ENCODE measurements at places on chromosomes 1 and 21.
A peak's percentile ranks its signal among the peaks of the same experiment; 100 is the strongest.

GRCh38 chr1:3275471-3276340 is 178.8 kb upstream of the ARHGEF16 start:
- no peak for DNase-seq

DNA sequence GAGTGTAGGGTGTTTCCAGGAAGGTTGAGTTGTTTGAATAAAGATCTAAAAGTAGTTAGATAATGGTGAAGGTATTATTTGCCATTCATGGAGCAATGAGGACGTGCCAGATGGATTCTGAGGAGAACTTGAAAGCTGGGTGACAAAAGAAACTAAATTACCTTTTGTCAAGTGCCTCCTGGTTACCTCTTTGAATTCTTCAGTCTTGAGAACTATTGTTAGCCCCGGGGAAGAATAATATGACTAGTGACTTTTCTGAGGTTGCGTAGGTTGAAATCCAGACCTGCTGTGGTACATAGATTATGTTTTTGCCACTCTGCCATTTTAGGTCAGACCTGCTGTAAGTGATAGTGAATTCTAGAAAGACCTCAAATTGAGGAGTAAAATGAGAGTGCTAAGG is 11.5 kb downstream of the LAMC1 start:
- DNase-seq = no peak

- no peak for DNase-seq
Observed at GRCh38 chr1:26541431-26541815, 11.9 kb downstream of the RPS6KA1 start.

GRCh38 chr1:205294175-205294917 is 27.2 kb downstream of the NUAK2 start:
- DNase-seq = no peak

GRCh38 chr1:42176902-42177519 is 12.5 kb upstream of the GUCA2A start:
- no peak for DNase-seq

GRCh38 chr1:107450899-107451664 is 310.2 kb downstream of the NTNG1 start:
- DNase-seq = no peak

DNA sequence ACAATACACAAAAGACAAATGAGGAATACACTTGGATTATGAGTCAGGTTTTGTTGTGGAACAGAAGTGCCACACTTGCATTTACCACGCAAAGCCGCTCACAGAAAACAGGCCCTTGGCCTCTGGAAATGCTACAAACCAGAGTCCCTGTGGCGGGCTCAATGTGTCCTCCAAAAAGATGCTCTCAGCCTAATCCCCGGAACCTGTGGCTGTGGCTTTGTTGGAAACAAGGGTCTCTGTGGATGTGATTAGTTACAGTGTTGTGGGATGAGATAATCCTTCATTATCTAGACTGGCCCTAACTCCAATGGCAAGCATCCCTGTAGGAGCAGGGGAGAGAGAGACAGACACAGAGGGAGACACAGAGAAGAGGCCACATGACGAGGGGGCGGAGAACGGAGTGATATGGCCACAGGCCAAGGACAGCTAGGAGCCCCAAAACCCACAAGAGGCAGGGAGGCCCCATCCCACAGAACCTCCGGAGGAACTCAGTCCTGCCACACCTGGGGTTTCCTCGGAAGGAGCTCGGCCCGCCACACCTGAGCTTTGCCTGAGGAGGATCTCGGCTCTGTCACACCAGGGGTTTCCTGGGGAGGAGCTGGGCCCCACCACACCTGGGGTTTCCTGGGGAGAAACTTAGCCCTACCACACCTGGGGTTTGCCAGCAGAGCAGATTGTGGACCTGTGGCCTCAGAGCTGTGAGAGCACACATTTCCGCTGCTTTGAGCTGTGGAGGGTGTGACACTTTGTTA is 55.4 kb downstream of the NPHP4 start:
- no peak for DNase-seq

DNA sequence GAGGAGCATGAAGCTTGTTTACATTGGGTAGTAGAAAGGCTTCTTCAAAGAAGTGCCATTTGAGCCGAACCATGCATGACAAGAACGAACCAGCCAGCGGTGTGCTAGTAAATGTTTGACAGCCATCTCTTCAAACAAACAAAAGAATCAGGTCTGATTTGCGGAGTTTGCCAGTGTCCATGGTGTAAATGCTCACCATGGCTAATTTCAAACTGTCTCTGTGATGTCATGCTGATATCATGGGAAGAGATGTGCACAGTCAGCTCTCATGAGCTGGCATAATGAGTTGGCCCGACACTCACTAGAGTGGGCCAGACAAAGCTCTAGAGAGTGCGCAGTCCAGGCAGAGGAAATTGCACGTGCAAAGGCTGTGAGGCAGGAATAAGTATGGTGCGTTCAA is 101.1 kb downstream of the KAZN start:
- no peak for DNase-seq

GRCh38 chr1:14689996-14690615 is 91.6 kb downstream of the KAZN start:
- DNase-seq = no peak

- DNase-seq = peak; percentile 61
Observed at GRCh38 chr1:172638885-172639831, 19.7 kb upstream of the FASLG start.

- no peak for DNase-seq
Observed at GRCh38 chr1:30414086-30414850, 309.1 kb downstream of the MATN1 start.

DNA sequence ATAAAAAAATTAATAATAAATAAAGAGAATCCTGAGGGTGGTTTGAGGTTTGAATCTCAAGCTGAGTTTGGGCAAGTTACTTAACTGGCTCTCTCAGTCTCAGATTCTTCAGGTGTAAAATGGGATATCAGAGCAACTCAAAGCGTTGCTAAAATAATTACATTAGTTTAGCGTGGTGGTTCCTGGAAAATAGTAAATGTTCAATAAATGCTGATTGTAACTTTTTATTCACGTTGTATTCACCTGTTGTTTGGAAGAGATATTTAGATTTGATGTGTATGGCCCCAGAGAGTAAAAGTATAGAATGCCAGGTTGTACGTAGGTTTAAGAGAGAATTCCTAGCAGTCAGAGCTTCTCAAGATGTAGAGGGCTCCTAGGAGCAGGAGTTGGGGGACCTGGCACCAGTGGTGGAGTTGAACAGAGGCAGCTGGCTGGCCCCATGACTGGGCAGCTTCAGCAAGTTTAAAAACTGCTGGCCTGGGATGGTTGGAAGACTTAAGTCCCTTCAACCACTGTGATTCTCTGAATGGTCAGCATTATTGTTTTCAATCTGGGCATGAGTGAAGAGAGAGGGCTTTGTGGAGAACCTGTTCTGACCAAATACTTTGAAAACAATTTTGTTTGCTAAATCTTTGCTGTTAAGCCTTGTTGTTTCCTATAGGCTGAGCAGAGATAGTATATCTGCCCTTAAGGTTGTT is 22.4 kb downstream of the PRCC start:
- no peak for DNase-seq

GRCh38 chr1:57324388-57324787 is 99.5 kb downstream of the DAB1 start:
- DNase-seq = no peak

GRCh38 chr1:154943649-154944400 is 7.3 kb upstream of the PMVK start:
- DNase-seq = no peak

- DNase-seq = no peak
Observed at GRCh38 chr21:31735511-31735992, 3.6 kb upstream of the SCAF4 start.

Data from stimulated activated CD4-positive, alpha-beta T cell treated with anti-CD3 and anti-CD28 coated beads, TNF-alpha, amount 100 ng/mL, for 48 hours (primary cell).